Caco-2 (cell line): ENCODE measurements at places on chromosomes 2 and 18. TPM values are rescaled to one million over a fixed set of nuclear protein-coding genes. Genes with fewer than 3 reads are reported as not detected.

GRCh38 chr2:135422898-135423297 is 108.1 kb downstream of the ZRANB3 start:
- H3K36me3 ChIP-seq: no peaks in the 10 kb centered on the region
- no peak overlapping the region for H3K27ac ChIP-seq
- no peak for DNase-seq
- H3K4me3 ChIP-seq: no peak overlapping the region
- H3K4me1 ChIP-seq: no peaks in the 10 kb centered on the region
- H3K27me3 ChIP-seq: no peaks in the 10 kb centered on the region

DNA sequence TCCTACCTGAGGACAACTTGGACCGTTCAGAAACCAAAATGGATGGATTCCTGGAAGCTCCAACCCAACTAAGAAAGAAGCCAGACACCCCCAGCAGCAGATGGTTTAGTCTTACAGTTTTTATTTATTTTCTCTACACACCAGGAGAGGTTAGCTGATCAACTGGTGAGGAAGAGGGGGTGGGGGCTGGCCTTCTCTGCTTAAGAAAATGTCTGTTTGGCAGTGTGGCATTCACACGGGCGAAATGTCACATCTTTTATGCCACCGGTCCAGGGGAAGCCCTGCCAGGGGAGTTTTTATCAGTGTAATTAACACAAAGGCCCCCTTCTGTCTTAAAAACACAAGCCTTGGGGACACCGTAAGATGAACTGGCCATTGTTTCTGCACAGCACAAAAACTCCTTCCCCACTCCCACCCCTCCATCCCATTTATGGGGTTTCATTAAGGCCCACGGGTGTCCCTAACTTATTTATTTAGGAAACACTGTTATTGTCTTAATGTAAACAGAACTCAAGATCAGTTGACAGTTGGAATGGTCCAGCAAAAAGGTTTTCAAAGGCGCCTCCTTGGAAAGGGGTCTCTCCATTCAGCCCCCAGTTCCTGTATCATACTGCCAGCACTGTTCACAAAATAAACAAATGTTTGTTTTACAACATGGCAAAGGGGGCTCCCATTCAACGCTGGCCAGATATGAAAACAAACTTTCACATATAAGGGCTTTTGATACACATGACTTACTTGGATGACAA is 217.0 kb downstream of the C1D start:
- H3K4me3 ChIP-seq: no peak overlapping the region
- H3K27ac ChIP-seq: no peak overlapping the region
- H3K27me3 ChIP-seq: no peaks in the 10 kb centered on the region
- DNase-seq: no peak
- H3K4me1 ChIP-seq: peaks cover 5% of the 10 kb centered on the region; the same call in 1 of the 2 replicates

DNA sequence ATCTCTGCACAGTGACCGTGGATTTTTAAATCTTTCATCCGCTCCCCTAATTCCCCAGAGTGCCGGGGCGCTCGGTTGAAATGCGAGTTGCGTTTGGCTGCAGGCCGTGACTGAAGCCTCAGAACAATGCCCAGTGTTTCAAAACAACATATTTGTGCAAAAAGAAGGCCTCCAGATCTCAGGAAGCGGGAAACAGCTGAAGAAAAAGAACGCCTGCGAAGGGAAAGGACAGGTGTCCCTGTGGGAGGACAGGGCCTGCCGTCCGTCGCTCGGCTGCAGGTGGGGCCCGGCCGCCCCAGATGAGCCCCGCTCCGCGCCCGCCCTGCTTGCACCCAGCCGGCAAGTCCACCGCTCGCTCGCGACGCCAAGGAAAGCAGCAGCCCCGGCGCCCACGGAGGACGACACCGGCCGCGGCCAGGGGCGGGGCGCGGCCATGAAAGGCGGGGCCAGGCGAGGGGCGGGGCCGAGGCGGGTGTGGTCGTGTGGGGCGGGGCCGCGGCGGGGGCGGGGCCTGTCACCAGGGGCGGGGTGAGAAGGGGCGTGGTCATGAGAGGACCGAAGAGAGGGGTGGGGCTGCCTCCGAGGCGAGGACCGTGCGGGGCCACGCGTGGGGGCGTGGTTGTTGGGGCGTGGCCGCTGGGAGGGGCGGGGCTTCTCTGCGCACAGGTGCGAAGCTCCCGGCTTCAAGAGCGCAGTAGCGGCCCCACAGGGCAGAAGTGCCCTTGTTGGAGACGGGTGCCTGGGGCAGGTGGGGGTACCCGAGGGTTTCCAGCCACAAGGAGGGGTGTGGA is 17.6 kb upstream of the BOK start:
- no peak for DNase-seq
- no peaks in the 10 kb centered on the region for H3K36me3 ChIP-seq
- no peak overlapping the region for H3K27ac ChIP-seq
- no peak overlapping the region for H3K4me3 ChIP-seq

- no peaks in the 10 kb centered on the region for H3K36me3 ChIP-seq
- H3K4me3 ChIP-seq: no peak overlapping the region
- peaks cover 12% of the 10 kb centered on the region for H3K4me1 ChIP-seq
- DNase-seq: no peak
- no peaks in the 10 kb centered on the region for H3K27me3 ChIP-seq
Observed at GRCh38 chr2:3485166-3485565, 34.2 kb downstream of the ADI1 start.

- H3K4me1 ChIP-seq: no peaks in the 10 kb centered on the region
- DNase-seq: no peak
- no peaks in the 10 kb centered on the region for H3K27me3 ChIP-seq
- H3K27ac ChIP-seq: no peak overlapping the region
- H3K4me3 ChIP-seq: no peak overlapping the region
Observed at GRCh38 chr2:220789961-220790360, 782.1 kb downstream of the EPHA4 start.

DNA sequence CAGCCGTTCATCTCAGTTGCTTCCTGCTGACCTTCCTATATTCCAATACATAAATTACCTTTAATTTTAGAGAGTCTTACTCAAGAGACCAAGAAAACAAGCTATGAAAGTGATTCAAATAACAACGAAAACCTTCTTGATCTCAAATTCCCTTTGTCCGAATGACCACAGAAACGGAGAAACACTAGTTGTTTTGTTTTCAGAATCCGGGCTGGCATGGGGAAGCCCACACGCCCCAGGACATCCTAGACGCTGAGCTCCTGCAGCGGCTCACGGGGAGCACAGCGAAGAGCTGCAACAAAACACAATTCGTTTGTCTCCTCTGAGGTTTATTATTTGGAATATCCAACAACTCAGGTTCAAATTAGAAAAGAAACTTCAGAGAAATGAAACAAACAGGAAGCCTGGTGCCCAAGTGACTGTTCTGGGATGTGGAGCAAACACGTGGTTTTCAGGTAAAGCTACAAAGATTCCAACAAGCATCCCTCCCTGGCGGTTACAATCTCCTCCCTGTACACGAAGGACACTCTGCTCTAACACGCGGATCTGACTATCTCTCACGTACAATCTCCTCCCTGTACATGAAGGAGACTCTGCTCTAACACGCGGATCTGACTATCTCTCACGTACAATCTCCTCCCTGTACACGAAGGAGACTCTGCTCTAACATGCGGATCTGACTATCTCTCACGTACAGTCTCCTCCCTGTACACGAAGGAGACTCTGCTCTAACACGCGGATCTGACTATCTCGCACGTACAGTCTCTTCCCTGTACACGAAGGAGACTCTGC is 237.5 kb downstream of the TWIST2 start:
- H3K4me3 ChIP-seq: no peak overlapping the region
- no peak for DNase-seq
- no peaks in the 10 kb centered on the region for H3K4me1 ChIP-seq
- H3K27me3 ChIP-seq: no peaks in the 10 kb centered on the region
- H3K27ac ChIP-seq: no peak overlapping the region
- H3K36me3 ChIP-seq: no peaks in the 10 kb centered on the region

GRCh38 chr2:128410035-128410757 is 91.5 kb upstream of the HS6ST1 start:
- no peak overlapping the region for H3K27ac ChIP-seq
- no peaks in the 10 kb centered on the region for H3K36me3 ChIP-seq
- no peak overlapping the region for H3K4me3 ChIP-seq
- H3K27me3 ChIP-seq: no peaks in the 10 kb centered on the region
- DNase-seq: no peak

GRCh38 chr18:58511897-58512581 is 116.9 kb downstream of the ALPK2 start:
- H3K27ac ChIP-seq: no peak overlapping the region
- no peaks in the 10 kb centered on the region for H3K27me3 ChIP-seq
- no peak overlapping the region for H3K4me3 ChIP-seq
- no peaks in the 10 kb centered on the region for H3K36me3 ChIP-seq
- H3K4me1 ChIP-seq: peaks cover 3% of the 10 kb centered on the region; the same call in 1 of the 2 replicates
- no peak for DNase-seq

GRCh38 chr2:26767129-26767528 is 3.0 kb downstream of the SLC35F6 start:
- H3K27me3 ChIP-seq: no peaks in the 10 kb centered on the region
- no peak overlapping the region for H3K4me3 ChIP-seq
- no peak for DNase-seq
- H3K36me3 ChIP-seq: no peaks in the 10 kb centered on the region
- no peak overlapping the region for H3K27ac ChIP-seq

- H3K4me3 ChIP-seq: no peak overlapping the region
- no peak for DNase-seq
- H3K36me3 ChIP-seq: no peaks in the 10 kb centered on the region
- H3K27me3 ChIP-seq: no peaks in the 10 kb centered on the region
- peaks cover 43% of the 10 kb centered on the region for H3K4me1 ChIP-seq
- H3K27ac ChIP-seq: no peak overlapping the region
Observed at GRCh38 chr2:233705911-233706506, 6.7 kb upstream of the UGT1A5 start.

- no peak overlapping the region for H3K27ac ChIP-seq
- no peak for DNase-seq
- H3K4me3 ChIP-seq: no peak overlapping the region
- no peaks in the 10 kb centered on the region for H3K27me3 ChIP-seq
Observed at GRCh38 chr18:48637081-48637990, 98.5 kb downstream of the CTIF start.

DNA sequence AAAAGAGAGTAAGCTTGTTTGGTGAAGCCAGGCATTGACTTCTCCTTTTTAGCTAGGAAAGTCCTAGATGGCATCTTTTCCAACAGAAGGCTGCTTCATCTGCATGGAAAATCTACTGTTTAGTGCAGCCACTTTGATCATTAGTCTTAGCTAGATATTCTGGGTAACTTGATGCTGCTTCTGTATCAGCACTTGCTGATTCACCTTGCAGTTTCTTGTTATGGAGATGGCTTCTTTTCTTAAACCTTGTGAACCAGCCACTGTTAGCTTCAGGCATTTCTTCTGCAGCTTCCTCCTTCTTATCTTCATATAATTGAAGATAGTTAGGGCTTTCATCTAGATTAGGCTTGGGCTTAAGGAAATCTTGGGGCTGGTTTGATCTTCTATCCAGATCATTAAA is 639.7 kb downstream of the TDRD15 start:
- H3K4me3 ChIP-seq: no peak overlapping the region
- no peaks in the 10 kb centered on the region for H3K36me3 ChIP-seq
- no peaks in the 10 kb centered on the region for H3K27me3 ChIP-seq
- DNase-seq: no peak
- H3K27ac ChIP-seq: no peak overlapping the region

- H3K27ac ChIP-seq: no peak overlapping the region
- no peak for DNase-seq
- no peaks in the 10 kb centered on the region for H3K36me3 ChIP-seq
- 0 out of 2 replicates have a peak, but pooled peaks cover 8% of the 10 kb centered on the region for H3K4me1 ChIP-seq
- no peaks in the 10 kb centered on the region for H3K27me3 ChIP-seq
- H3K4me3 ChIP-seq: no peak overlapping the region
Observed at GRCh38 chr18:75221897-75222296, 11.3 kb downstream of the TSHZ1 start.

GRCh38 chr2:175903384-175903936 is 98.6 kb downstream of the LNPK start:
- no peaks in the 10 kb centered on the region; the same call in 1 of the 2 replicates for H3K27me3 ChIP-seq
- no peaks in the 10 kb centered on the region for H3K36me3 ChIP-seq

Gene B3GNT7
- 2.7 and 3.6 TPM in 2 replicates for total RNA-seq

Gene REG3A
- total RNA-seq: 0.45 and 1.1 TPM in 2 replicates

Gene OTOS
- total RNA-seq: not detected in 2 replicates

Gene MEP1B
- total RNA-seq: not detected in 2 replicates

Gene KLHL41
- total RNA-seq: 0.21 TPM in 1 of 2 replicates, not detected in the other

Gene PTPRN
- total RNA-seq: not detected in 2 replicates

Gene SFT2D3
- 12.0 and 12.2 TPM in 2 replicates for total RNA-seq

Gene UGT1A4
- total RNA-seq: 0.79 and 0.84 TPM in 2 replicates

Gene PDIA6
- total RNA-seq: 379 and 384 TPM in 2 replicates

Gene ALPG
- total RNA-seq: 1.9 and 2.5 TPM in 2 replicates
